ENCODE measurements at places on chromosomes 4 and X.

DNA sequence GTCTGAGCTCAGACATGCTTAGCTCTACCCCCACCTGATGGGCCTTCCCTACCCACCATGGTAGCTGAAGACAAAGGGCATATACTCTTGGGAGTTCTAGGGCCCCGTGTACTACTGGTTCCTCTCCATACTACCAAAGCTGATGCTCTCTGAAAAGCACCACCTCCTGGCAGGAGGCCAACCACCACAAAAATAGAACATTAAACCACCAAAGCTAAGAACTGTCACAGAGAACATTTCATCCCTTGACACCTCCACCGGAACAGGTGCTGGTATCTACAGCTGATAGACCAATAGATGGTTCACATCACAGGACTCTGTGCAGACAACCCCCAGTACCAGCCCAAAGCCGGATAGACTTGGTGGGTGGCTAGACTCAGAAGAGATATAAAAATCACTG, 13.4 kb downstream of the EDA2R start:
- DNase-seq = no peak

- no peak for DNase-seq
Measured at GRCh38 chr4:42101446-42101975, 50.9 kb downstream of the BEND4 start.

GRCh38 chrX:153774576-153775292, 6.1 kb upstream of the SRPK3 start:
- DNase-seq = no peak

GRCh38 chr4:152374606-152375285, 161.1 kb downstream of the FBXW7 start:
- peak; percentile 20 for DNase-seq

- no peak for DNase-seq
Measured at GRCh38 chr4:146638786-146639505, at the start of gene POU4F2. POU4F2 (plus strand) TSS chr4:146638893; CDS start chr4:146639141, 248 bp downstream.

GRCh38 chrX:155069414-155069813, 1.5 kb downstream of the CMC4 start:
- no peak for DNase-seq

- DNase-seq = no peak
Measured at GRCh38 chr4:151242305-151242704, 34.7 kb upstream of the PRSS48 start.

DNA sequence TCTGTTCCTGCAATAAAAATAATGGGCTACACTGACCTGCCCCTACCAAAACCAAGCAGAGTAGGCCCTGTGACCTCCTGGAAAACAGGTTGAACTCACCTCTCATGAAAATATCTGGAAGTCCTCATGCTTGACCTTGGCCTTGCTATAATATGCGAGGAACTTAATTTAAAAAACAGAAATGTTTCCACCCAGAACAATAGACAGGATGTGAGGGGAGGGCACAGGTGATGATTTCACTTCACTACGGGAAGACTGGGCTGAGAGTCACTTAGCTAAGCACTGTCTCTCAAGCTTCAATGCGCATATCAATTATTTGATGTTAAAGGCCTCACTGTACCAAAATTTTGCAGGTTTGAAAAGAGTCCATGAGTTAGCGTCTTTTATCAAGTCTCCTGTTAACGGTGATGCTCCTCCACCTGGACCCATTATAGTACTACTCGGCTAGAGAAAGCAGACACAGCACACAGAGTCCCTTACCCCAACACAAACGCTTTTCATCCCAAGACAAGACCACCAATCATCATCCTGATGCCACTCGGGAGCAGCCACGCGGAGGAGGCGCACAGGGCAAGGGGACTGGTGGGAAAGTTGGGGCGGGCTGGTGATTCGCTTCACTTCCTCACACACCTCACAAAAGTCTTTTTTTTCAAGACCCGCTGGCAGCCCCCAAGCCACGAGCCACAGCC, 25.9 kb downstream of the ZNF721 start:
- DNase-seq = peak; percentile 5

GRCh38 chr4:99833756-99834155, 17.1 kb downstream of the DAPP1 start:
- no peak for DNase-seq

- no peak for DNase-seq
Measured at GRCh38 chr4:181559637-181560036, 683.6 kb upstream of the TENM3 start.

GRCh38 chrX:153909024-153909979, 4.8 kb downstream of the AVPR2 start:
- DNase-seq = peak; percentile 30

DNA sequence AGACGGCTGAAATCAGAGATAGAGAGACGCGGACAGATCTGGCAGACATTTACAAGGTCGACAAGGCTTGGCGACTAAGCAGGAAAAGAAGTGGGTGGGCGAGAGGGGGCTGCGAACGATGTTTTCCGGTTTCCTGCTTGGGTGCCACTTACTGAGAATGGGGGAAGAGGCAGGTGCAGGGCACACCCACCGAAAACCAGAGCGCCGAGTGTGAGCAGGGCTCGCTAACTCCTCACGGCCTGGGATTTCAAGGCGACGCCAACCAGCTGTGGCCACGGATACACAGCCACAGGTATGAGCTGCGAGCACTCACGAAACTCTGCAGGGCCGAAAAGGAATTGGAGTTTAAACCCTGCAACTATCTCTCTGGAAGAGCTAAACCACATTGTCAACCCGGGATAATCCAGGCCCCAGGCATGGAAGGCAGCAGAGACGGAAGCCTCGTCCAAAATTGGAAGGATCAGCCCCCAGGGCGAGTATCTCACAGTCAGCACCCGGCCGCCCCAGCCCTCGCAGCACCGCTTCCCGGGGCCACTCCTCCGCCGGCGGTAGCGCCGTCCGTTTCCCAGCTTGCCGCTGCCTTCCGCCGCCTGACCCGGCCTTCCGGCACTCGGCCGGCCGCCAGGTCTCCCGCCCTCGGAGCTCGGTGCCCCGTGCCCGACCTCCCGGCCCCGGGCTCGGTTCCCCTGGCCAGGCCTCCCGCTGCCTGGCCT, 778 bp downstream of the CASP3 start:
- DNase-seq = peak; percentile 77

- DNase-seq = no peak
Measured at GRCh38 chr4:38752941-38753806, 29.6 kb downstream of the TLR10 start.

- DNase-seq = no peak
Measured at GRCh38 chrX:143634309-143634662, 1.6 kb downstream of the SLITRK4 start.

DNA sequence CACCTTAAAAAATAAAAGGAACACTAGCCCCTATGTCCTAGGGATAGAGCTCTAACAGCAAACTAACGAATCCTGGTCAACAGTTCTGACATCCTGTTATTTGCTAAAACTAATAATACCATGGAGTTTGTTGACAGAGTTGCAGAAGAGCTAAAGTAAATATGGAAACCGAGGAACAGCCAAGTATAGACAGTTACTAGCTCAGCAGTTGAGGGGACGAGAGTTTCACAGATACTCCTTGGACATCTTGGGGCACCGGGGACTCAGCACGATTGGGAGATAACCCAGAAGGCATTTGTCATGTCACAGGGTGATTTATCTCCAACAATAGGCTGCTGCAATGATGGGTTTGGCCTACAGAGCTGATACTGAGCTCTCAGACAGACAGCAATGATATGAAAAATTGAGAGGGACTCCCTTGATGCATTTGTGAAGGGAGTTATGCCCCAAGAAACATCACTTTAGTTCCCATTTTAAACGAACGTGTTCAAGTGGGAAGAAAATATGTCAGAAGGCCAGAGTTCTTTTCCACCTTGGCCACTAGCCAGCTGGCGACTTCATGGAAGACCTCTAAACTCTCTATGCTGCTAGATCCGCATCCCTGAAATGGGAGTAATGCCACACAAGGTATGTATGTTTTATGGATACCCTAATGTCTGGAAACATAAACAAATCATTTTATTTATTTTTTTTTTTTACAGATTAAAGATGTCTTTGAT, 48.6 kb downstream of the TSC22D3 start:
- DNase-seq = no peak

- DNase-seq = peak; percentile 69
Measured at GRCh38 chr4:87679449-87680169, 29.5 kb downstream of the DMP1 start.

GRCh38 chrX:1555370-1555769, 18.4 kb upstream of the P2RY8 start:
- no peak for DNase-seq

DNA sequence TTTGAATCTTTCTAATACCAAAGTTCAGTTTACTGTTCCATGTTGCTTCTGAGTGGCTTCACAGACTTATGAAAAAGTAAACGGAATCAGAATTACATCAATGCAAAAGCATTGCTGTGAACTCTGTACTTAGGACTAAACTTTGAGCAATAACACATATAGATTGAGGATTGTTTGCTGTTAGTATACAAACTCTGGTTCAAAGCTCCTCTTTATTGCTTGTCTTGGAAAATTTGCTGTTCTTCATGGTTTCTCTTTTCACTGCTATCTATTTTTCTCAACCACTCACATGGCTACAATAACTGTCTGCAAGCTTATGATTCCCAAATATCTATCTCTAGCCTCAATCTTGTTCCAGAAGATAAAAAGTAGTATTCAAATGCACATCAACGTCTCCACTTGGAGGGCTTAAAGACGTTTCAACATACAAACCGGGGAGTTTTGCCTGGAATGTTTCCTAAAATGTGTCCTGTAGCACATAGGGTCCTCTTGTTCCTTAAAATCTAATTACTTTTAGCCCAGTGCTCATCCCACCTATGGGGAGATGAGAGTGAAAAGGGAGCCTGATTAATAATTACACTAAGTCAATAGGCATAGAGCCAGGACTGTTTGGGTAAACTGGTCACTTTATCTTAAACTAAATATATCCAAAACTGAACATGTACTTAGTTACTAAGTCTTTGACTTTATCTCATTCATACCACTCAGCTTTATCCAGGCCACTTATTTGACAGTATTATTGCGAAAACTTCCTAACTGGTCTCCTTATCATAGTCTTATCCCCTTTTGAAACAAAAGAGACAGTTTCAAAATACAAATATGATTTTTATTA, 3.6 kb upstream of the AFP start:
- DNase-seq = no peak

GRCh38 chrX:149374751-149375150, 130.4 kb downstream of the IDS start:
- no peak for DNase-seq

DNA sequence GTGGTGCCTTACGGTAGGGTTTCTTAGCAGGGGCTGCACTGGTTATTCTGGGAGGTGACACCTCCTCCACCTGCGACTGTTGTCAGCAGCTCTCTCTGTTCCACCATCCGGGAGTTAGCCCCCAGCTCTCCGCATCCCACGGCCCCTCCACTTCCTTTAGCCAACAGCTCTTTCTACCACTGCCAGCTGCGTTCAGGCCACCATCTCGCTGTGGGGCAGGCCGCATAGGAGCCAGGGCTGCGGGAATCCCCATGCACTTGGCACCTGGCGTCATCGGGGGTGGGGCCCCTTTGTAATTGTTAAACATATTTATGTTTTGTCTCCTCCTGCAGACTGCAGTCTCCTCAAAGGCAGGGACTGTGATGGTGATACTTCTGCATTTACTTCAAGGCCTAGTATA, 480.2 kb downstream of the SMARCA1 start:
- no peak for DNase-seq

- no peak for DNase-seq
Measured at GRCh38 chrX:40061871-40062524, 35.8 kb downstream of the BCOR start.

- DNase-seq = no peak
Measured at GRCh38 chr4:86512631-86513030, 81.5 kb upstream of the PTPN13 start.

DNA sequence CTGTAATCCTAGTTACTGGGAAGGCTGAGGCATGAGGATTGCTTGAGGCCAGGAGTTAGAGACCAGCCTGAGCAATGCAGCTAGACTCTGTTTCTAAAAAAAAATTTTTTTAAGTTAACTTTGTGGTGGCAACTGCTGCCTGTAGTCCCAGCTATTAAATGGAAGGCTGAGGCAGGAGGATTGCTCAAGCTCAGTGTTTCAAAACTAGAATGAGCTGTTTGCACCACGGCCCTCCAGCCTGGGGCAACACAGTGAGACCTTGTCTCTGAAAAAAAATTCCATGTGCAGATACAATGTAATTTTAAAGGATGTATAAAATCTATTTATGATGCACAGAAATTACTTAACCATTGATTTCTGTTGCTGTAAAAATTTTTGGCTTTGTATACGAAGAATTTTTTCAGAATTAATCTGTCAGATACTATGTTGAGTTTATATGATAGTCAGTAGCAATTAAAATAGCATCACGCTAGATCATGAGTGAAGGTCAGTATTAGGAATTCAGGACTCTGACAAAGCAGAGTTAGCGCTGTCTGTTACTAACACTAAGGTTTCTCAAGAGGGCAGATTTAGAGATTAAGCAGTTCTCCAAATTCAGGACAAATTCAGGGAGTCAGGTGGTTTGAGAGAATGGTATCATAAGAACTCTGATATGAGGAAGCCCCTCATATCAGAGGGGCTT, 8.3 kb upstream of the AGA start:
- DNase-seq = no peak

DNA sequence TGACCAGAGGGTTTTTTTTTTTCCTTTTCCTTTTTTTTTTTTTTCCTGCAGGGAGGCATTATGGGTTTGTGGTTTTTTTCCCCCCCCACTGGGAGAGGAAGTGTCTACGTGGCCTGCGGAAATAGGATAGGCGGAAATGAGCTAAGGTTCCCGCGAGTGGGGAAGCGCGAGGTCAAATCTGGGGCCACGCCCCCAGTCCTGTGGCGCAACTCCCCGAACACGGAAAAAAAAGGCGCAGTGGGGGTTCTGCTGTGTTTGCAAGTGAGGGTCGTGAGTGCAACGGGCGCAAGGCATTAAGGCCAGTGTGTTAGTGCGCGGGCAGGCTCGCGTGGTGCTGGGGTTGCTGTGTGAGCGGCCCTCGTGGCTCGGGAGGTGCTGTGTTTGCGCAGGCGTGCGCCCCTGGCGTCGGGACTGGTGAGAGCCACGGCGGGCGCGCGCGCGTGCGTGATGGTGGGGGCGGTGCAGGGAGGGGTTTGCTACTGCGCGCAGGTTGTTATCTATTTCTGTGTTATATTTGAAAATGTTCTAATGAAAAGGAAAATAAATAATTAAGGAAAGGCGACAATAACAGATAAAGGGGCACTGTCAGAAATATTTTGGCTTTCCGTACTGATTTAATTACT, 685 bp upstream of the MORF4L2 start:
- DNase-seq = peak; percentile 82

- DNase-seq = peak; percentile 64
Measured at GRCh38 chrX:57918750-57919436, 8.6 kb upstream of the ZXDA start.

- DNase-seq = no peak
Measured at GRCh38 chr4:75745721-75746199, 21.4 kb downstream of the USO1 start.
